ENCODE measurements at places on chromosomes 6 and 20.

GRCh38 chr6:34383656-34384320 lies 8.7 kb downstream of the NUDT3 start:
- no peak overlapping the region for H3K4me3 ChIP-seq
- peaks cover 9% of the 10 kb centered on the region for H3K4me1 ChIP-seq
- H3K27ac ChIP-seq: peak overlapping the region; percentile 67
- no peaks in the 10 kb centered on the region for H3K27me3 ChIP-seq
- peaks cover 3% of the 10 kb centered on the region for H3K36me3 ChIP-seq

DNA sequence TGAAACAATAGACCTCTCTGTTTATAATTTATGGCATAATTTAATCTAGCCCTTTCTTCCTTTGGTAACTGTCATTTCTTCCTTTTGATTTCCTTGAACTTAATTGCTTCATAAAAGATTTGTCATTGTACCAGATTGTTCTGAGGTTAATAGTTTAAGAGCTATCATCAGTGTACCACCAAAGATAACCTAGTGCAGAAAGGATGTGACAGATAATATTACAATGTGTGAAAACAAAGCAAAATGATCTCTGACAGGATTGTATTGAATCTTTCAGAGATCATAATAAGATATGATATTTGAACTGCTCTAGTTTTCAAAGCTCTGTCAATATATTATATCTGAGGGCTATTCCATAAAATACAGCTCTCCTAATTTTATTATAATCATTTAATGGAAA lies 132.1 kb upstream of the PTCHD4 start:
- no peaks in the 10 kb centered on the region for H3K27me3 ChIP-seq
- H3K4me3 ChIP-seq: no peak overlapping the region
- H3K4me1 ChIP-seq: no peaks in the 10 kb centered on the region
- no peaks in the 10 kb centered on the region for H3K36me3 ChIP-seq
- no peak overlapping the region for H3K27ac ChIP-seq
- DNase-seq: no peak

DNA sequence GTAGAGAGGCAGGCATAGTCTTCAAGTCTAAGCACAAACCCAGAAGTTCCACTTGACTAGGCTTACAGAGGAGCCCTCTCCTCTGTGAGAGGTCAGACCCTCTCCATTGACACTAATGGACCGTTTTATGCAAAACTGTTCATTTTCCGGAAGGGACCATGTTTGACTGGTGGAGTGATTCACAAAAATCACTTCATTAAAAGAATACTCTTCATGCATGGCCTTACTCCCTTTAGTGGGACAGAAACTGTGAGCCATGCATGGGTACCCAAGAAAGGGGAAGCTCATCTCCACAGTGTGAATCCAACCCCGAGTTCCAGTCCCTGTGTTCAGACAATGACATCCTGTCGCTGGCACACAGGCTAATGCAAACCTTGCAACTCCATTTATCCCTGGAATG lies 63.2 kb downstream of the OLIG3 start:
- H3K36me3 ChIP-seq: no peaks in the 10 kb centered on the region
- H3K4me3 ChIP-seq: no peak overlapping the region
- no peak for DNase-seq
- no peak overlapping the region for H3K27ac ChIP-seq
- H3K4me1 ChIP-seq: no peaks in the 10 kb centered on the region

- H3K4me3 ChIP-seq: no peak overlapping the region
- peaks cover 37% of the 10 kb centered on the region for H3K4me1 ChIP-seq
- H3K36me3 ChIP-seq: peaks cover 43% of the 10 kb centered on the region
- no peak for DNase-seq
- H3K27ac ChIP-seq: peak overlapping the region; percentile 29
- H3K27me3 ChIP-seq: no peaks in the 10 kb centered on the region
These were observed 129.1 kb downstream of the PREX1 start for GRCh38 chr20:48698507-48699267.

DNA sequence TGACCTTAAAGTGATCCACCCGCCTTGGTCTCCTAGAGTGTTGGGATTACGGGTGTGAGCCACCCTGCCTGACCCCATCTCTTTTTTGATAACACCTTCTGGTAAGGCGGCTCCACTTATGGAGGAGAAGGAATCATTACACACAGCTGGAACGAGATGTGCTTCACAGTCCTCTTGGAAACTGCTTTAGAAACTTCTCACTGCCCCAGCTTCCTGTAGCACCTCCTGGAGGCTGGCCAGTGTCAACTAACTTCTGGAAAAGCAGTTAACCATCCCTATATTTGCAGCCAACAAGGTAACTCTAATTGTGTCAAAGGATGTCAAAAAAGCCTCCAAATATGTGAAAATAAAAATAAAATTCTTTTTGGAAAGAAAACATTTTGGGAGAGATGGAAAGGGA lies 48.8 kb upstream of the BCLAF1 start:
- H3K4me1 ChIP-seq: peaks cover 10% of the 10 kb centered on the region
- DNase-seq: no peak
- no peak overlapping the region for H3K27ac ChIP-seq
- no peak overlapping the region for H3K4me3 ChIP-seq

DNA sequence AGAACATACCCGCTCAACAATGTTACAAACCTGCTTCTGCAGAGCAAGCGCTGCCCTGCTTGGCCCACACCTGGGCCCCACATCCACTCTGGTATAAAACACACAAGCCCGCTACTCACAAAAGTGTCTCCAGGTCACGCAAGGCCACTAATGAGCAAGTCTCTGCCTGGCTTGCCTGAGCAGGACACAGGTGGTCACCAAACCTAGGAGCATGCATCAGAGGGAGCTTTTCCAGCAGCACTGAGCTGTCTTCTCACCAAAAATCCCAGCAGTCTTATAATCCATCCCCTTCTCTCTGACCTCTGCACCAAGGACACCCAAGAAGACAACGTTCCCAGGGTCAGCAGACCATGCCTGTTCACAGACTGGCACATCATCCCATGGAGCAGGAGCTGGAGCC lies 100.8 kb downstream of the DLL1 start:
- no peak overlapping the region for H3K27ac ChIP-seq
- DNase-seq: no peak
- no peak overlapping the region for H3K4me3 ChIP-seq
- no peaks in the 10 kb centered on the region for H3K27me3 ChIP-seq
- H3K4me1 ChIP-seq: peaks cover 6% of the 10 kb centered on the region
- H3K36me3 ChIP-seq: no peaks in the 10 kb centered on the region

DNA sequence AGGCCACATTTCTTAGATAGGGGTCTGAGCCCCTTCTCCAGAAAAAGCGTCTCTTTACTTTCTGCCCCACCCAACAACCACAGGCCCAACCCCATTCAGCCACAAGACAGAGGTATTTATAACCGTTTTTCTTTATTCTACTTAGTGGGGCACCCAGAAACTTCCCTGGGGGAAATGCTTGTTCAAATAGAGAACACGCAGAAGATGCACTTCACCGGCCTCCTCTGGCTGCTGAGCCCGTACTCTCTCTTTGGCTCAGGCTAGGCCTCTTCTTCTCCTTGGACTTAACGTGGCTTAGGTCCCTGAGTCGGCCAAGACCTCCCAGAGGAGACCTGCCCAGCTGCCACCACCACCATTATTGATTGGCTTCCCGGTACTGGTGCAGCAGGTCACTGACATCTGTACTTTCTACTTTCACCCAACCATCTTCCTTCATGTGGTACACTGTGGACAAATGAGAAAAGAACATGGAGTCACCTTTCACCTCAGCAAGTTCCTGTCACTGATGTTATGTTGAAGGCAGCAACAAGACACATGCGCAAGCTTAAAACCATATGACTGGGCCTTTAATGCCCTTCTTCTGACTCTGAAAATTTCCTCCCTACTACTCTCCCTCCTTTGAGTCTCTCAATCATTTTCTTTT lies 2.2 kb upstream of the TAP2 start:
- DNase-seq: no peak
- H3K27me3 ChIP-seq: peaks cover 10% of the 10 kb centered on the region
- H3K36me3 ChIP-seq: peaks cover 2% of the 10 kb centered on the region
- H3K4me3 ChIP-seq: no peak overlapping the region

GRCh38 chr6:157235600-157236039 lies 87.7 kb downstream of the TMEM242 start:
- no peak overlapping the region for H3K27ac ChIP-seq
- peaks cover 37% of the 10 kb centered on the region for H3K4me1 ChIP-seq
- DNase-seq: peak; percentile 81
- H3K36me3 ChIP-seq: no peaks in the 10 kb centered on the region
- peak overlapping the region; percentile 37 for H3K4me3 ChIP-seq

GRCh38 chr6:3323148-3323547 lies 64.4 kb downstream of the PSMG4 start:
- peaks cover 28% of the 10 kb centered on the region for H3K4me1 ChIP-seq
- no peak for DNase-seq
- no peaks in the 10 kb centered on the region for H3K27me3 ChIP-seq
- no peak overlapping the region for H3K27ac ChIP-seq

All from spinal cord (tissue), 10 donors.